H1 (cell line): ENCODE measurements at places on chromosomes 16 and 17.

- H3K36me3 ChIP-seq, result no peaks in the 10 kb centered on the region
- DNase-seq, result no peak
- H3K4me3 ChIP-seq, result no peak overlapping the region
- H3K27ac ChIP-seq, result no peak overlapping the region
- H3K4me1 ChIP-seq, result no peaks in the 10 kb centered on the region
These were observed 115.2 kb downstream of the CLEC16A start for GRCh38 chr16:11059588-11059987.

GRCh38 chr16:68575082-68575481, 36.0 kb downstream of the ZFP90 start:
- no peaks in the 10 kb centered on the region for H3K27me3 ChIP-seq
- no peak for DNase-seq
- no peaks in the 10 kb centered on the region for H3K4me1 ChIP-seq
- no peak overlapping the region for H3K27ac ChIP-seq
- peaks cover 4% of the 10 kb centered on the region; the same call in 1 of the 2 replicates for H3K36me3 ChIP-seq

GRCh38 chr17:1473170-1473569, 17.1 kb upstream of the CRK start:
- H3K4me1 ChIP-seq, result no peaks in the 10 kb centered on the region
- H3K36me3 ChIP-seq, result peaks cover 25% of the 10 kb centered on the region
- DNase-seq, result no peak
- no peak overlapping the region for H3K27ac ChIP-seq

DNA sequence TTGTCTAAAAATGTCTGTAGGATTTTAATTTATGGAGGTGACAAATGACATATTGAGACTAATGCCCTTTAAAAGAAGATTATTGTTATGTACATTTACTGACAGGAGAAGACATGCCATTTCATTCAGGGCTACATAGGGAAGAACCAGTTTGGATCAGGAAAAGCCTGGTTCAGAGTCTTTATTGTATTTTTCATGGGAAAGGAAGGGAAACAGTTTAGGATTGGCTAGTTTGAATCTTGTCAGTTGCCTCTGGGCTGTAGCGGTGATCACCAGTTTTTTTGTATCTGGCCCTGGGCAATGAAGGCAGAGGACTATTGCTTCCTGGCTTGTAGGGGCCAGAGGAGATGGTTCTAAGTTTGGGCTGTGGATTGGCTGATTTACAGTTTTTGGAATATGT, 31.8 kb downstream of the NSRP1 start:
- no peak overlapping the region for H3K4me3 ChIP-seq
- H3K36me3 ChIP-seq, result no peaks in the 10 kb centered on the region; the same call in 1 of the 2 replicates
- H3K4me1 ChIP-seq, result no peaks in the 10 kb centered on the region

DNA sequence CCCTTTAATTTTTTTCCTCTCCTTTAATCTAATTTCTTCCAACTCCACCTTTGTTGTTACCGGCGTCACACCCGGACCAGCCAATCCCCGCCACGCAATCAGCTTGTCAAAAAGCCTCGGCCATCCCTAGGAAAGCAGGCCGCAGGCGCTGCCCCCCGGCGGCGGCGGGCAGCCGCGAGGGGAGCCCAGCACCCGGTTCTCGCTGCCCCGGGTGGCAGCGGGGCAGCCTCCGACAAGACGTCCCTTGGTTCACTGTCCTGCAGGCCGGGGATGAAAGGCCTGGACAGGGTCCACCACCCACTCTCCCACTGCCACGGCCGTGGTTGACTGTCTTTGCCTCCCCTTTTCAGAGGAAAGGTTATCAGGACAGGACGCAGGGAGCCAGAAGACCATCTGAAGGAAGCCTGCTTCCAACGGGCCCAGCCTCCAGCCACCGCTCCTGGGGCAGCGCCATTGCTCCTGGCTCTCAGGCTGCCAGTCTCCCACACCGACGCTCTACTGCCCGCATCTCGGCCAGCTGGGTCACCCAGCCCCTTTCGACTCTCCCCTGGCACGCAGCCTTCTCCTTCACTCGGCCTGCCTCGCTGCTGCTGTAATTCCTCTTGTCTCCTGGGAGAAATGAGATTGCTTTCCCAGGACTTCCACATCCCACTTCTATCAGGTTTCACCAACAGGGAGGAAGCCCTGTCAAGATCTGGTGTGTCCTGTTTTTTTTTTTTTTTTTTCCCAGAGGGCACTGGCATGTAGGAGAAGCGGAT, 2.8 kb upstream of the UBTF start:
- H3K4me3 ChIP-seq, result peak overlapping the region; percentile 93
- peaks cover 4% of the 10 kb centered on the region; the same call in 1 of the 2 replicates for H3K4me1 ChIP-seq
- DNase-seq, result peak; percentile 75
- no peaks in the 10 kb centered on the region for H3K27me3 ChIP-seq
- no peaks in the 10 kb centered on the region for H3K36me3 ChIP-seq

DNA sequence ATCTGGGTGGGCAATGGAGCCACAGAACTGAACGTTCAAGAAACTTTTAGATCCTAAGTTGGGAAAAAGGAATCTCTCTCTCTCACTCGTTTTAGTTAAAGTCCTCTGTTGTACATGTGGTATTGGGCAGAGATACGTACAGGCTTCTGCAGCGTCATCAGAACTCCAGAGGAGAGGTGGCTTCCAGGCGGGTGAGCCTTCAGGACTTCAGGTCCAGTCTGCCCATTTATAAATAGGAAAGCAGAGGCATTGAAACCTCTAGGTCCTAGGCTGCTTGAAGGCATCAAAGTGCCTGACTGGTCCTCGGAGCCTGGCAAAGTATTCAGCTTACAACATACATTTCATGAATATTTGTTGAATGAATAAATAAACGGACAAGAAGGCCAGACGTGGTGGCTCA, 8.1 kb upstream of the TNFRSF13B start:
- H3K4me1 ChIP-seq, result no peaks in the 10 kb centered on the region; the same call in 1 of the 2 replicates
- H3K4me3 ChIP-seq, result no peak overlapping the region
- H3K27ac ChIP-seq, result no peak overlapping the region
- H3K27me3 ChIP-seq, result no peaks in the 10 kb centered on the region

DNA sequence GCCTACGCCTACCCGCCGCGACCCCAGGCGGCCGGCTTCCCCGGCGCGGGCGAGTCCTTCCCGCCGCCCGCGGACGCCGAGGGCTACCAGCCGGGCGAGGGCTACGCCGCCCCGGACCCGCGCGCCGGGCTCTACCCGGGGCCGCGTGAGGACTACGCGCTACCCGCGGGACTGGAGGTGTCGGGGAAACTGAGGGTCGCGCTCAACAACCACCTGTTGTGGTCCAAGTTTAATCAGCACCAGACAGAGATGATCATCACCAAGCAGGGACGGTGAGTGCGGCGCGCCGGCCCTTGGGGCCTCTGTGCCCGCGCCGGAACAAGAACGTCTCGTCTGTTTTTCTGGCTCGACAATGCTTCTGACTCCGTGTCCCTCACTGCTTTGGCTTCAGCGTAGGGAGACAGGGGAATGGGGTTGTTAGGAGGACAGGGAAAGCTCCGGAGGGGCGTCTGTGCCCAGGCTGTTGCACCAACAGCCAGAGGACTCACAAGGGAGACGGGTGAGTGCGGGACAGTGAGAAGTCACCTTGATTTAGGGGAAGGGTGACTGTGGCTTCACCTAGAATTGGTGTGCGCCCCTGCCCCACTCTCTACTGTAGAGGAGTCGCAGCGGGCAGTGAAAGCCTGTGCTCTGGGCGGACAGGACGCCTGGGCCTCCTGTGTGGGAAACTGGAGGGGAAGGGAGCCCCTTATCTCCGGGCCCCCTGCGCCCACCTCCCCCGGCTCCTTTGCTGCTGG, 806 bp downstream of the TBX21 start:
- no peak overlapping the region for H3K27ac ChIP-seq
- no peak for DNase-seq
- peaks cover 55% of the 10 kb centered on the region for H3K27me3 ChIP-seq
- H3K4me3 ChIP-seq, result peak overlapping the region; percentile 42

GRCh38 chr16:931626-932500, 38.9 kb downstream of the LMF1 start:
- H3K27ac ChIP-seq, result no peak overlapping the region
- no peaks in the 10 kb centered on the region for H3K36me3 ChIP-seq
- no peak overlapping the region for H3K4me3 ChIP-seq
- H3K4me1 ChIP-seq, result peaks cover 1% of the 10 kb centered on the region; the same call in 1 of the 2 replicates
- H3K27me3 ChIP-seq, result no peaks in the 10 kb centered on the region
- no peak for DNase-seq

- H3K36me3 ChIP-seq, result peaks cover 42% of the 10 kb centered on the region
- H3K4me3 ChIP-seq, result no peak overlapping the region
- no peak for DNase-seq
- H3K27me3 ChIP-seq, result no peaks in the 10 kb centered on the region
These were observed 3.4 kb downstream of the HROB start for GRCh38 chr17:44144966-44145739.

- H3K27ac ChIP-seq, result no peak overlapping the region
- H3K36me3 ChIP-seq, result no peaks in the 10 kb centered on the region
- no peak overlapping the region for H3K4me3 ChIP-seq
- H3K27me3 ChIP-seq, result no peaks in the 10 kb centered on the region
- no peak for DNase-seq
These were observed 48.0 kb downstream of the SRL start for GRCh38 chr16:4193920-4194319.

DNA sequence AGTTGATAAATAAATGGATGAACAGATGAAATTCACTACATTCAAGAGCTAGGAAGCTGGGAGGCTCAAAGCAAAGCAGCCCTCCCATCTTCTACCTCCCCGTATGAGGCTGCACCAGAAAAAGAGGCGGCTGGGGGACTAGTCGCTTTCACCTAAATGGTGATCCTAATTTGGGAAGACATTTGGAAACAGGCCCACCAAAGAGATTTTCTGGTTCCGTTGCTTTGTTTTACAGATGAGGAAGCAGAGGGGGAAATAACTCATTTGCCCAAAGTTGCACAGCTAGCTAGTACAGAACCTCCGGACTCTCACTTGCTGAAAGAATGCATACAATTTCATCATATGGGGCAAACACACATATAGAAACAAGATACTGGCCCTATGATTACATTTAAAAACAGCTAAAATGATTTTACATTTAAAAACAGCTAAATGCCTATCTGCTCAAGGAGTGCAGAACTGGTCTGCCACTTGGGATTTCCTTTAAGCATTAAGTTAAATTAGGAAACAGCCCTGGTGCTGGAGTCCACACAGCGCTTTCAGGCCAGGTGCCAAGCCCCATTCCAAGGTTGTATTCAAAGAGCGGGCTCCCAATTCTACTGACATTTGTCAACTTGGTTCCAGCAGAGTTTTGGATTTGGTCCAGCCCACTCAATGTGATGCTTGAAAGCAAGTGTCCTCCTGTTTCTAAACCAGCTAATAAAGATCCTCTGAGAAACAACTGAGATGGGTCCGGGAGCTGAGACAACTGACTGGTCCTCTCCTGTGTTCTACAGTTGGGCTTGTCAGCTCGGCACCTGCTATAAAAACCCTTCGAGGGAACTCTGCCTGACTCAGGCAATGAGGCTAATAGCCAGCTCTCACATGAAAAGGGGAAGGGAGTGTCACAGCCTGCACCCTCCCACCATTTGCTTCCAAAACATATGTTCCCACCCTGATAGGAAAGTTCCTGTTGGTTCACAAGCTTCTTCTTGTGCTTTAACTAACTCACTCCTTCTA, 11.7 kb downstream of the ERN1 start:
- H3K4me3 ChIP-seq, result no peak overlapping the region
- no peak for DNase-seq
- H3K4me1 ChIP-seq, result no peaks in the 10 kb centered on the region
- no peaks in the 10 kb centered on the region for H3K27me3 ChIP-seq
- H3K27ac ChIP-seq, result no peak overlapping the region

GRCh38 chr16:79997257-79997656, 396.7 kb upstream of the MAF start:
- H3K27ac ChIP-seq, result no peak overlapping the region
- H3K36me3 ChIP-seq, result no peaks in the 10 kb centered on the region
- peak; percentile 60 for DNase-seq
- H3K27me3 ChIP-seq, result no peaks in the 10 kb centered on the region
- H3K4me3 ChIP-seq, result no peak overlapping the region
- H3K4me1 ChIP-seq, result peaks cover 4% of the 10 kb centered on the region

GRCh38 chr17:17141279-17141678, 64.9 kb downstream of the PLD6 start:
- H3K27me3 ChIP-seq, result no peaks in the 10 kb centered on the region
- H3K4me1 ChIP-seq, result peaks cover 17% of the 10 kb centered on the region
- no peak overlapping the region for H3K4me3 ChIP-seq

GRCh38 chr17:55285340-55286301, 20.9 kb downstream of the HLF start:
- H3K27me3 ChIP-seq, result no peaks in the 10 kb centered on the region
- no peak overlapping the region for H3K27ac ChIP-seq
- no peaks in the 10 kb centered on the region for H3K36me3 ChIP-seq
- H3K4me3 ChIP-seq, result no peak overlapping the region
